ENCODE measurements at places on chromosomes 6 and 20.

DNA sequence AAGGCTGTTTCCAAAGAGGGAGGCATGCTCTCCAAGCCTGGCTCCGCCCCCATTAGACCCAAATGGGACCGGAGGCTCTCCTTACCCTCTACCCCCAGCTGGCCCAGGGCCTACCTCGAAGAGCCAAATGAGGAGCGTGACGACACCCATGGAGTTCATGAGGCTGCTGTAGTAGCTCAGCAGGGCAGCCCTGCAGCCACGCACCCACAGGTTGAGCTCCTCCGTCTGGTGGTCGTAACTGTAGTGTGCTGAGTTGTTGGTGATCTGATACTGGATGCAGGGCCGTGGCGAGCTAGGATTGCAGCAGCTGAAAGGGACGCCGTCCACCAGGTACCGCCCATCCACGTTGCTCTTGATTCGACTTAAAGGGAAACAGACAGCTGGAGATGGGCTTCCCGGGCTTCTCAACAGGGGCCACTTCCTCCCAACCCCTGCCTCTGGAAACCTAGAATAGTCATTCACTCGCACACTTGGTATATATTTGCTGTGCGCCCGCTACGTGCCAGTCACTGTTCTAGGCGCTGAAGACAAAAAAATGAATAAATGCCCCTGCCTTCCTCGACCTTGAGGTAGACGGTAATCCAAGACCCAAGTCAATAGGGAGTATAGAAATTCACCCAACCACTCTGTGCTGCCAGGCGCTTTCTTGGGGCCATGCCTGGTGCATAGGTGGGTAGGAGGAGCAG, 18.0 kb downstream of the PRPH2 start:
- H3K36me3 ChIP-seq = no peaks in the 10 kb centered on the region
- no peak overlapping the region for H3K27ac ChIP-seq
- H3K27me3 ChIP-seq = no peaks in the 10 kb centered on the region
- peak; percentile 26 for DNase-seq
- H3K4me3 ChIP-seq = peak overlapping the region; percentile 52

DNA sequence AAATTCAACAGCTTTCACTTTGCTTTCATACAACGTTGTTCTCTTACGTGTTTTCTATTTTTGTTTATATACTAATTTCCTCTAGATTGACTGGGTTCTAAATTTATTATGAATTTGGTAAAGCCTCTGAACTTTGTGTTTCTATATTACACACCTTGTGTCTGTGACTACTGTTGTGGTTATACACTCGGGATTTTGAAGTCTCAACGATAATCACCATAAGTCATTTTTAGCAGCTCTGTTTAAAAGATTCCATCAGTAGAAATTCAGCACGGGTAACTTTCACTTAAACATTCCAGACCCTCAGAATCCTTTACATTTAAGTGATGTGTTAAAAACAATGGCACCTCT, 31.8 kb upstream of the HBS1L start:
- no peaks in the 10 kb centered on the region for H3K36me3 ChIP-seq

- peaks cover 58% of the 10 kb centered on the region for H3K4me1 ChIP-seq
- H3K27me3 ChIP-seq = no peaks in the 10 kb centered on the region
- H3K36me3 ChIP-seq = peaks cover 6% of the 10 kb centered on the region
- H3K4me3 ChIP-seq = no peak overlapping the region
- no peak overlapping the region for H3K27ac ChIP-seq
Measured at GRCh38 chr20:61664556-61665320, 400.9 kb downstream of the TAF4 start.

DNA sequence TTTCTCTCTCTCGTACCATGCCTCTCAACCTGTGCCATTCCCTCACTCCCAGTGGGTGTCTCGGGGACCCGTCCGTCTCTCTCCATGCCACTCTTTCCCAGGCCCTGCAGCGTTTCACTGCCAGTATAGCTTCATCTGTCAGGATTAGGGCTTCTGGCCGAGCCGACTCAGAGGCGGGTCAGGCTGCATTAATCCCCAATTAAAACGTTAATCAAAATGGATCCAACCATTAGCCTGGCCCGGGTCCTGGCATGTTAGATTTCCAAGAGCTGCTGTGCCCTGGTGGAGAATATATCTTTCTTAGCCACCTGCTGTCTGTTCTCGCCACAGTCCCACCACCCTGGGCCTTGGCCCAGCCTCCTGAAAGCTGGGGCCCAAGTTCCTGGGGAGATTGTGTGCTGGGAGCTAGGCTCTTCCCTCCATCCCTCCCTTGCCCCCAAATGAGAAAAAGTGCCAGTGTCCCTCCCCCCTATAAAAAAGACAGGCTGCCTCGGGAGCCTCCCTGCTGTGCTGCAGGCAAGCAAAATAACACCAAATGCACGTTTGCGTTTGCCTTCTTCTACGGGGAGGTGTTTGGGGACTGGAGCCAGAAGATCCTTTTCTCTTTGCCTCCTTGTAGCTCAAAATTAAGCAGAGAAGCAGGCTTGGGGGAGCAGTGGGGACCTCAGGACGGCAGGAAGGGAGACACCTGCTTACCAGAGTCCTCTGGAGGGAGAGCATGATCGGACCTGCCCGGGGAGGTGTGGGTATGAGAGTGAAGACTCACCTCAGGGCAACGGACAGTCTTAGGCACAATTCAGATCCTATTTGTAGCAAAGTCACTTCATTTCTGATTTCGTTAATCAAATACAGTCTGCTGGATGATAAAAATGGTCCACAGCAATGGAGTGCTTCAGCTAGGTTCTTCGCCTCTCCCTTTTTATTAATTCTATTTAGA, 3.0 kb downstream of the KCNG1 start:
- H3K4me3 ChIP-seq = no peak overlapping the region
- peaks cover 31% of the 10 kb centered on the region for H3K4me1 ChIP-seq
- no peaks in the 10 kb centered on the region for H3K36me3 ChIP-seq
- H3K27ac ChIP-seq = no peak overlapping the region
- DNase-seq = no peak
- peaks cover 41% of the 10 kb centered on the region for H3K27me3 ChIP-seq

- DNase-seq = no peak
- H3K36me3 ChIP-seq = peaks cover 6% of the 10 kb centered on the region
- no peak overlapping the region for H3K27ac ChIP-seq
- H3K4me1 ChIP-seq = peaks cover 7% of the 10 kb centered on the region
Measured at GRCh38 chr6:148445116-148445515, 102.5 kb downstream of the SASH1 start.

- peak overlapping the region; percentile 45 for H3K27ac ChIP-seq
- DNase-seq = peak; percentile 97
- no peaks in the 10 kb centered on the region for H3K36me3 ChIP-seq
- H3K27me3 ChIP-seq = peaks cover 9% of the 10 kb centered on the region
- peak overlapping the region; percentile 71 for H3K4me3 ChIP-seq
Measured at GRCh38 chr6:26568601-26569432, 27.9 kb upstream of the ABT1 start.

DNA sequence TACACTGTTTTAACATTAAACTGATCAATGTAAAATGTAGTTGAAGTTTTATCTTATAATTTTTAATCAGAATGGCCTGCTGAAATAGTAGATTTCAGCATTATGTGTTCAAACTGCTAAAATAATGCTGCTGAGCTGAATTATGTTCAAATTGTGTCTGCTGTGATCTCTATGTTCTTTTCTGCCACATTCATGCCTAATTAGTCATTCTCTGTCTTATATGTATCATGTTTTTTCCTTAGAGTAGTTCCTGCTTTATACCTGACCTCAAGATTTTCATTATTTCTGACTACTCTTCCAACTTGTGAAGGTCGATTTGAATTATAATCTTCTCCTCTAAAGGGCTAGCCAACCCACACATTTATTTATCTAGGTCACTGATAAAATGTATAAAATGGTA, 476.7 kb upstream of the EPHA7 start:
- no peaks in the 10 kb centered on the region for H3K27me3 ChIP-seq
- H3K36me3 ChIP-seq = no peaks in the 10 kb centered on the region
- no peak for DNase-seq
- no peak overlapping the region for H3K4me3 ChIP-seq
- no peak overlapping the region for H3K27ac ChIP-seq

DNA sequence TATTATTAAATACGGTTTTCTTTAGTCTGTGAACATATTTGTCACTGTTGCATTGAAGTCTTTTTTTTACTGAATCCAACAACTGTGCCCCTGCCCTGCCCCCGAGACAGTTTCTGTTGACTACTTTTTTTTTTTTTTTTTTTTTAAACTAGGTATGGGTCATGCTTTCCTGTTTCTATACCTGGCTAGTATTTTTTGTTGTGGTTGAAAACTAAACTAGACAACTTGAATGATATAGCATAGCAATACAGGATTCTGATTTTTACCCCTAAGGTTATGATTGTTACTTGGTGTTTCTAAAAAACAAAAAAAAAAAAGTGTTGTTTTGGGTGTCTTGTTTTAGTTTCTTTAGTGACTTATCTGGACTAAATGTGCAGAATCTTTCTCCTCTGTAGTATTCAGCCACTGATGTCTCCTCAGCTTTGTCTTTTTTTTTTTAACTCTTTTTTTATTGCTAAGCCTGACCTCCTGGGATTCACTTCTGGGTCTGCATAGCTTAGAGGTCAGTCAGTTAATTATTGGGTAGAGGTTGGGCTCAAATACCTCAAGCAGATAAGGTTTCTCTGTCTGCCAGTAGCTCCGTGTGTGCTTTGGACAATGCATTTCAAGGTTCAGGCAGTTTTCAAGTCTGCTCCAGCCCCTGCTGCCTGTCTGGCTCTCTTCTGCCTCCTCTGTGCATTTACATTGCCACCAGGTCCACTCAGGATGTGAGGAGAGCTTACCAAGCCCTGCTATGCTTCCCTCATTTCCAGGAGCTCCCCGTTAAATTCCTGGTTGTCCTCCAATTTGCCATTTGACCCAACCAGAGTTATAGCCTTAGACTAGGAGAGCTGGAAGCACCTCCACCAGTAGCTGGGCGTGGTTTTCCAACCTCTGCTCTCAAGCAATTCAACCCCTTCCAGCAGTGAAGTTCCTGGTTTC, 91.4 kb downstream of the SYNDIG1 start:
- H3K27ac ChIP-seq = no peak overlapping the region
- H3K4me3 ChIP-seq = no peak overlapping the region
- no peaks in the 10 kb centered on the region for H3K4me1 ChIP-seq
- no peaks in the 10 kb centered on the region for H3K27me3 ChIP-seq
- DNase-seq = no peak

- H3K4me3 ChIP-seq = no peak overlapping the region
- no peak for DNase-seq
- peaks cover 3% of the 10 kb centered on the region for H3K36me3 ChIP-seq
Measured at GRCh38 chr20:9402141-9402540, 112.2 kb upstream of the LAMP5 start.

DNA sequence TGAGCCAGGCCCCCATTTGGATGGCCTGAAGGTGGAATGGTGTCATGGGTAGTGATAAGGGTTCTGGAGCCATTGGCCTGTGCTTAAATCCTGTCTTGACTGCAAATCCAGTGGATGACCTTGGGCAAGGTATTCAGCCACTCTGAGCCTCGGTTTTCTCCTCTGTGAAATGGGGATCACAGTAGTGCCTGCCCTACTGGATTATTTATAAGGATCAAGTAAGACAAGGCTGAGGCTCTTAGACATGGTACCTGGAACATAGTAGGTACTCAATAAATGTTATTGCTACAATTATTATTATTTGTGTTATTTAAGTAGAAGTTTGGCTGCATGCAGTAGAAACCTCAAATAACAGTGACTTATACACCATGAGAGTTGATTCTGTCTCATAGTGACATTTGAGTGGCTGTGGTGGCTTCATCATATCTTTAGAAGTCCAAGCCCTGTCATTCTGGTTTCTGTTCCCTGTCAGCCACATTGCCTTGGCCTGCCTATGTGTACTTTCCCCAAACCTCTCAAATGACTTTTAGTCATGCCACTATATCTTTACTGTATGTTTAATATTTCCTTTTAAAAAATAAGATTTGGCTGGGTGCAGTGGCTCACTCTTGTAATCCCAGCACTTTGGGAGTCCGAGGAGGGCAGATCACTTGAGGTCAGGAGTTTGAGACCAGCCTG, 37.6 kb upstream of the CHMP4B start:
- no peak overlapping the region for H3K4me3 ChIP-seq
- no peak for DNase-seq
- H3K27me3 ChIP-seq = no peaks in the 10 kb centered on the region
- H3K4me1 ChIP-seq = no peaks in the 10 kb centered on the region

DNA sequence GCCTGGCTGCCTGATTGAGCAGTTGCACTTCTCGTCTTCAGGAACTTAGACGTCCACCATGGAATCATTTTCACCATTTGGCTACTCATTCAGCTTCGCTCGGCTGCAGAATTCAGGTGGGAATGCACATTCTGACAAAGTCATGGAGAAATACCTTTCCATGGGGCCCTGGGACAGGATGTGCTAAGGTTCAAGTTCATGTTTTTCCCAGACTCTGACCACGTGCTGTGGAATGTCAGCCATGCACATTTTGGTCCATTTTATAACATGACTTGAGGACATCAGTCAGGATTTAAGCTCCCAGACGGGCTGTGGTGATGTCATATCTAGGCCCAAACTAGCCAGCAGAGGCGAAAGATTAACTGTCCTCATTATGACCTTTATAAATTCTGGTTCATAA, 205.3 kb downstream of the TBXT start:
- no peak for DNase-seq
- H3K27ac ChIP-seq = no peak overlapping the region
- H3K27me3 ChIP-seq = no peaks in the 10 kb centered on the region
- no peaks in the 10 kb centered on the region for H3K36me3 ChIP-seq
- no peak overlapping the region for H3K4me3 ChIP-seq
- H3K4me1 ChIP-seq = no peaks in the 10 kb centered on the region

DNA sequence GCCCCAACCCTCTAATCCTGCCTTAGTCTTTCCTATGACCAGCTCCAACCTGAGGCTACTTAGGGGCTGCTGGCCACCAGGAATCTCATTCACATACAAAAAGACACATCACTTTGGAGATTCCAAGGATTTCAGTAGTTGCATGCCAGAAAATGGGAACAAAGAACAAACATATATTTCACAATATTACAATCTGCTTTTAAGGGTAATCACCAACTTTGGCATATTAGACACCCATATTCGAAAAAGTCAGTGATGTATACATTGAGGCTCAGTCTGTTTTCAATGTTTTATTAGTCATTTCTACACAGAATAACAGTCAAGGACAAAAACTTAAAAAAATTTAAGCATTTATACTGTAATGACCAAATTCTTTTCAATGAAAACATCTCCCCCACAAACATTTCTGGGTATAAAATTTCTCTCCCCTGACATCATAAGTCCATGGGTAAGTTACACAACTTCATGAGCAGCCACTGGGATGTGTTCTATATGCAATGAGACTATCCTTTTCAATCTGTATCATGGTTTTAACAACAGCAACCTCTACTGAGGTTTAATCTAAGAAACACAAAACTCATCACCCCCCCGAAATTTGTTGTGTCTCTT, 103.5 kb downstream of the MAP7 start:
- H3K27ac ChIP-seq = no peak overlapping the region
- no peaks in the 10 kb centered on the region for H3K27me3 ChIP-seq
- H3K4me1 ChIP-seq = no peaks in the 10 kb centered on the region
- DNase-seq = no peak
- no peaks in the 10 kb centered on the region for H3K36me3 ChIP-seq
- H3K4me3 ChIP-seq = no peak overlapping the region

GRCh38 chr6:155315516-155315871, 1.2 kb upstream of the TFB1M start:
- no peak for DNase-seq
- no peak overlapping the region for H3K4me3 ChIP-seq
- no peak overlapping the region for H3K27ac ChIP-seq

- no peaks in the 10 kb centered on the region for H3K4me1 ChIP-seq
- peaks cover 2% of the 10 kb centered on the region for H3K36me3 ChIP-seq
- H3K4me3 ChIP-seq = no peak overlapping the region
- no peak overlapping the region for H3K27ac ChIP-seq
- H3K27me3 ChIP-seq = no peaks in the 10 kb centered on the region
Measured at GRCh38 chr6:138897031-138897430, 91.0 kb downstream of the REPS1 start.

GRCh38 chr20:19589787-19590362, 168.2 kb upstream of the RIN2 start:
- H3K4me1 ChIP-seq = no peaks in the 10 kb centered on the region
- H3K27me3 ChIP-seq = no peaks in the 10 kb centered on the region
- DNase-seq = no peak
- no peak overlapping the region for H3K4me3 ChIP-seq
- no peak overlapping the region for H3K27ac ChIP-seq

All from spinal cord (tissue), 10 donors.